Prostate gland (tissue), 2 donors: ENCODE measurements at places on chromosomes 1 and 21. TPM values are rescaled to one million over a fixed set of nuclear protein-coding genes. Genes with fewer than 3 reads are reported as not detected.

The RABGGTB gene
- 34.4 TPM for total RNA-seq

The CYP2J2 gene
- total RNA-seq = 1.2 TPM

The AQP10 gene
- total RNA-seq = 0.27 TPM

DNA sequence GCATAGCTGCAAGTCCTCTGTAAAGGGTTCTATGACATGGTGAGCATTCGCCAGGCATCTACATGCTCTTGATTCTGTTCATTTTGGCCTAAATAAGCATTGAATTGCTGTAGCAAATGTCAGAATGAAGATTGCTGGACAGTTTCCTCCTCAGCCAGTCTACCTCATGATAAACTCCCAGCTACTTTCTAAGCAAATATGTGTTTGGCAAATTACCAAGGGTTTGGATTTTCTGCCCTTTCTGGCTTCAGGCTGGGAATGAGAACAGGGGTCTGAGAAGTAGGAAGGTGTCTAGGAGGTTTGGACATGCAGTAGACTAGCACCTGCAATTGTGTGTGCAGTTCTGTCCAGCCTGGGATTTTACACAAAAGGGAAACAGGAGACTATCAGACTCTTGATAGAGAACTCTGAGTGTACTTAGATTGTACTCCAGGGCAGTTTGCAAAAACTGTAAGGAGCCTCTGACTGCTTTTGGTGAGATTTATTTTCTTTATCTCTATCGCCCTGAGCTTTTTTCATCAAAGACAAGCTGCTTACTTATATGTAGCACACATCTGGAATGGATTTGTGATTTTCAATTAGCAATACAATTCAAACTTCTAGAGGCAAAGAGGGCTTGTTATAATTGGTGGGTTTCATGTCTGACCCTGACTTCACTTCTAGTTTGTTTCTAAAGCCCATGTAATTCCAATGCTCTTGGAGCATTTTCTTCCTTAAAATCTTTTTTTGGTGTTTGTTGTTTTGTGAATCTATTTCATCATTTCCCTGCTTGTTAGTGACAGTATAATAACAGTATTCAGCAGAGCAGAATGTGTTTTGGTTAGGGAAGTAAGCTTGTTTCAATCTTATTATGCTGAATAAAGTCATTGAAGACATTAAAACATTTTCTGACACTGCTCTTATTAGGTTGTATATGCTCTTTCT, 150.8 kb downstream of the VPS13D start:
- DNase-seq = no peak

DNA sequence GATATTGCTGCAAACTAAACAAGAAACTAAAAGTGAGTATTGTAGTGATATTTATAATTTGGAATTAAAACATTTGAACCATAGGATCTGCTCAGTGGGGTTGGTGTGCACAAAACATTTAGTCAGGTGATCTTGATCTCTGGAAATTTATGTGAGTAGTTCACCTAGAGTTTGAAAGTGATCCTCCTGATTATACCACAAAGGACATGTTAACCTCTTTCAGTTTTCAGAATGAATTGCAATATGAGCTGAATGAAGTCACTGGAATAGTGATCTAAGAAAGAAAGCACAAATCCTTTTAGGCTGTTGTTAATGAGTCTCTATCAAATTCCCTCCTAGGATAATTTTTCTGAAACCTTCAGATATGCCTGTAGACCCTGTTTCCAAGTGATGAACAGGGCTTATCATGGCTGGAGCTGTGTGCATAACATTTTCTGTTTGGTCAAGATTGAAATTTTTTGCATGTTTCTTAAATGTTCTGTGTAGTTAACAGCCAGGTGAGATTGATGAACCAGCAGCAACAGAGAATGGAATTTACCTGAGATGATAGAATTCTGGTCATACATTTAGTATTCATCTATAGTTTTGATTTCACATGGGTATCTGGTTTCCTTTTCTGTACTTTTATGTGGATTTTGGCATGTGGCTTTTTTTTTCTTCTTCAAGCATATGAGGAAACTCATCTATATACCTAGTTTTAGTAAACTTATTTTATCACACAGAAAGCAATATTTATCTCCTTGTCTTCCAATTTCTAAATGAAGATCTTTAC, 25.5 kb downstream of the CDC14A start:
- DNase-seq = no peak
